ENCODE measurements at places on chromosomes 5 and 9.
A peak's percentile ranks its signal among the peaks of the same experiment; 100 is the strongest.

DNA sequence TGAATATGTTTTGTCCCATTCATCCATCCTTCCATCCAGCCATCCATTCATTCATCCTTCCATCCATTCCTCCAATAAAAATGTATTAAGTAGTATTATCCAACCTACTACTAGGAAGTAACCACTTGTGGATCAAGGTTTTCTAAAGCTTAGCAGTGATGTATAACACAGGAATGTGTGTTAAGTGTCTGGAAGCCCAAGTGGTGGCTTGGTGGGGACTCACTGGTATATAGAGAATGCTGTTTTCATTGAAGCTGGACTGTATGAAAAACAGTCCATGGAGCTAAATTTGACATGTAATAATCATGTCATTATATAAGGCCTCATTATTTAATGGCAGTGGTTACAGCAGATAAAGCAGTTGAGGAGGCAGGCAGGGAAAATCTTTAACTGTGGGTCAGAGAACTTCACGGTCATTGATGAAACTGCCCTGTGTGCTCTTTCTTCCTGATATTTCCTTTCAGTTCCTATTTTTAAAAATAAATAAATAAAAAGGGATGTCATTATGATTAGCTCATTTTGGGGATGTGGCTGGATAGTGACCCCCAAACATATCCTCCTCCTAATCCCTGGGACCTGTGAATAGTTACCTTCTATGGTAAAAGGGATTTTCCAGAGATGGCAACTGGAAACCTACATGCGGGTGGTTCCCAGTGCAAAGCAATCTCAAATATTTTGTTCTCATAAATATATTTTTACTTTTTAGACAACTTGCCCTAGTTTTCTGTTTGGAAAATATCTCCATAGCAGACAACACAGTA is 82.3 kb downstream of the DAPK1 start:
- peak; percentile 86 for DNase-seq

GRCh38 chr9:84898188-84898587 is 228.7 kb downstream of the NTRK2 start:
- DNase-seq: no peak

- DNase-seq: peak; percentile 16
Measured at GRCh38 chr5:56817263-56818014, 2.1 kb downstream of the MAP3K1 start.

DNA sequence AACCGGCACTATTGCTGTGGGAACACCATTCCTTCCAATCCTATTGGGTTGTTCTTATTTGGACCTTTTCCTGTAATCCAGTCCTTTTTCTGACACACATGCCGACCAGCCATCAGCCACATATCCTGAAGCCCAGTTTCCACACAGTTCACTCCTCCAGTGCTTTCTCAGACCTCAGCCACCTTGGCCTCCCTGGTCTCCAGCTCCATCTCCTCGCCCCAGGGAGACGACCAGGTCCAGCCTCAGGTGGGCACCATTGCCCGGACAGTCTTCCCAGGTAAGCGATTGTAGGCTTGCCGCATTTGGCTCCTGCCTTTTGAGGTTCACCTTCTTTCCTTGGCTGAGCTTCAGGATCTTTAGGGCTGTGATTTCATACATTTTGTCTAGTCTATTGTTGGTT is 15.2 kb upstream of the TERT start:
- no peak for DNase-seq

GRCh38 chr9:21174671-21175070 is 8.2 kb upstream of the IFNA21 start:
- DNase-seq: no peak

GRCh38 chr5:5784101-5784500 is 361.6 kb downstream of the ICE1 start:
- no peak for DNase-seq

DNA sequence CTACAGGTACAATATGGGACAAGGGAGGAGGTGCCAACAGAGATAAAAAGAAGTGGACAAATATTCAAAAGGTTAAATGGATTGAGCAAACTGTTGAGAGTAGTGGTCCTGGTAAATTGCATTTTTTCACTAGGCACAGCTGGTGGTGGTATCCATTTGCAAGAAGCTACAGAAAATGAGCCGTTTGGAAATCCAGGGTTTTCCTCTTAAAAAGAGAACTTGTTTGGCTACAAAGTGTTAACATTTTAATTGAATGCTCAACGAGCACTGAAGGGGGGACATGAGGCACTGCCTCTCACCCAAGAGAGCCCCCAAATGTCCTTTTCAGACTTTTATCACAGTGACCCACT is 491 bp upstream of the ZCCHC9 start:
- no peak for DNase-seq

- no peak for DNase-seq
Measured at GRCh38 chr9:81231011-81231410, 458.3 kb downstream of the TLE1 start.

DNA sequence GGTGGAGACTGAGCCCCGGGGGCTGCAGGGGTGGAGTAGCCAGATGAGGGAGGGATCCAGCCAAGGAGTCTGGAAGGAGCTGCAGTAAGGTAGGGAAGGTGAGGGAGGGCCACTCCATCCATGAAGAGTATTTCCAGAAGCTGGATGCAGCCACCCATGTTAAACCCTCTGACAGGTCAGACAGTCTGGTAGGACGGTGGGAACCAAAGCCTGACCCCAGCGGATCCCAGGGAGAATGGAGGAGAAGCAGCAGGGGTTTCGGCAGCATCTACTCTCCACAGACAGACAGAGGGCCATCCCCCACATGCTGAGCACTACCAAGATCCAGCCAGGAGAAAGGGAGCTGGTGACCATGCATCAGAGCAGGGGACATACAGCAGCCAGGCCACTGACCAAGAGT is 22.5 kb upstream of the S1PR3 start:
- no peak for DNase-seq

DNA sequence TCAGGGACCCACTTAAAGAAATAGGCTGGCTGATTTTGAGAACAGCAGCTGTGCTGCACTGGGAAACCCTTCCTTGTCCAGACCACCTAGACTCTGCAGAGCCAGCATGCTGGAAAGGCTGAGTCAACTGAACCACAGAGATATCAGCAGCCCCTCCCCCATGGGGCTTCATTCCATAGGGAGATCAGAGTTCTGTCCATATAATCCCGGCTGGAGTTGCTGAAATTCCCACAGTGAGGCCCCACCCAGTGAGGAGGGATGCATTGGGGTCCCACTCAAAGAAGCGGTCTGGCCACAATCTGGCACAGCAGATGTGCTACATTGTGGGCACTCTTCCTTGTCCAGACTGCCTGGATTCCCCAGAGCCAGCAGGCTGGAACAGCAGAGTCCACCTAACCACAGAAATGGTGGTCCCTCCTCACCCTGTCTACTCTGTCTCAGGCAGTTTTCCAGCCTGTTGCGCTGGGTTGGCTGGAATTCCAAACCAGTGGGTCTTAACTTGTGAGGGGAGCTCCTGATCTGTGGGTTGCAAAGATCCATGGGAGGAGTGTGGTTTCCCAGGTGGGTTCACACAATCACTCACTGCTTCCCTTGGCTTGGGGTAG is 127.1 kb downstream of the RNF180 start:
- peak; percentile 25 for DNase-seq
